Kasumi-1 (cell line): ENCODE measurements at places on chromosomes 13 and 19.
A peak's percentile ranks its signal among the peaks of the same experiment; 100 is the strongest.

DNA sequence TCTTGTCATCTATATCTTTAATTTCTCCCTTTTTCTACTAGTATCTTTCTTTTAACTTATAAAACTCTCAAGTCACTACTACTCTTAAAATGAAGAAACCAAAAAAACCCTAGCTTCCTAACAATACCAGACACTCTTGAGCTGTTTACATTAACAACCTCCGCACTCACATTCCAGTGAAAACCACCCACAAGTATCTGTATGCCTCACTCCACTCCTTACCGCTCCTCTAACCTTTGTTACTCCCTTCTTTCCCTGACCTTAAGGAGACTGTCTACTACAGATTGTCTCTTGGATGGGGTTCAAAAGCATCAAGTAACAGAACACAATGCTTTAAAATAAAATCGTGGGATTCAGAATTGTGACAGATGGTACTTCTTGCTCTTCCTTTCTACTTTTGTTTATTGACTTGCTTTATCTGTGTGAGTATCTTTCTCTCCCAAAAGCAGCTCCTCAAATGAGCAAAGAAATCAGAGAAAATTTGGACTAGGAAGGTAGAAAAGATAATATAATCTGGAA is 110.0 kb upstream of the FBXL3 start:
- DNase-seq: no peak

DNA sequence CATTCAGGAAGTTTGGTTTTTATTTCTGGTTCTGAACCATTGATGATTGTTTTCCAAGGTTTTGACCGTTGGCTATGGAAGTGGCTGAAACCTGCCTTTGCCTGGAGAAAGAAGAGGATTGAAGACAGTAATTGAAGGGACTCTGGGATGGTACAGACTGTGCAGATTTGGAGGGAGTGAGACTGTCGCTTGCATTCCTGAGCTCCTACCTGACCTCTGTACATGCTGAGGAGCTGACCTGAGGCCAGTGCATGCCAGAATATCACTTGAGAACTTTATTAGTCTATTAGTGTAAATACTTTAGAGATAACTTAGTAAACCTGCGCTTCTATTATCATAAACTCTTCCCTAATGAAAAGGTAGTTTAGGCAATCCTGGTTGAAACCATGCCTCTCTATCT is 276.4 kb downstream of the IRS2 start:
- no peak for DNase-seq

- no peak for DNase-seq
These were observed 341.6 kb downstream of the DNAJC15 start for GRCh38 chr13:43365039-43365344.

DNA sequence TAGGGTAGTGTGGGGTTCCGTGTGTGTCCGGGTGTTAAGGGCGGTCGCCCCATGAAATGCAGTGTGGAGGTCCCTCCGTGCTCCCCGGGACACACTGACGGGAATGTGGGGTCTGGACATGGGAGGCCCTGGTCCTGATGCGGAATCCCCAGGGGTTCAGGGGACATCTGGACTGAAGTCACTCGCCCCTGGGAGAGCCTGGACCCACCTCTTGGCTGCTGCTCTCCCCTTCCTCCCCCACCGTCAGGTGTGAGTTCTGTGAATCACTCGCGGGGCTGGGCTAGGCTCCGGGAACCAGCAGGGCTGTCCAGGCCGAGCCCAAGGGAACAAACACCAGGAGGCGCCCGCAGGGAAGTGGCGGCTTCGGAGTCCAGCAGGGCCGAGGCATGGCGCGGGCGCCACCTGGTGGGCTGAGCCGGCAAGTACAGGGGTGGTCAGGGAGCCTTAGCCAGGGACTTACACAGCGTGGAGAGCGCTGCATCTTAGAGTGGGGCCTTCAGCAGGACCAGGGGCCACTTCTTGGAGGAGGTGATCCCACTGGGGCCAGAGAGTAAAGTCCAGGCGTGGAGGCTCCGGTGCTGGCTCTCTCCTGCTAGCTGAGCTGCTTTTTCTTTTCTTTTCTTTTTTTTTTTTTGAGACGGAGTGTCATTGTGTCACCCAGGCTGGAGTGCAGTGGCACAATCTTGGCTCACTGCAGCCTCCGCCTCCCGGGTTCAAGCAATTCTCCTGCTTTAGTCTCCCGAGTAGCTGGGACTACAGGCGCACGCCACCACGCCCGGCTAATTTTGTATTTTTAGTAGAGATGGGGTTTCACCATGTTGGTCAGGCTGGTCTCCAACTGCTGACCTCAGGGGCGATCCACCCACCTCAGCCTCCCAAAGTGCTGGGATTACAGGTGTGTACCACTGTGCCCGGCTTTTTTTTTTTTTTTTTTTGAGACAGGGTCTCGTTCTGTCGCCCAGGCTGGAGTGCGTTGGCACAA is 20.1 kb downstream of the WTIP start:
- peak; percentile 79 for DNase-seq

GRCh38 chr13:74569251-74569650 is 435.0 kb upstream of the KLF12 start:
- DNase-seq: no peak

DNA sequence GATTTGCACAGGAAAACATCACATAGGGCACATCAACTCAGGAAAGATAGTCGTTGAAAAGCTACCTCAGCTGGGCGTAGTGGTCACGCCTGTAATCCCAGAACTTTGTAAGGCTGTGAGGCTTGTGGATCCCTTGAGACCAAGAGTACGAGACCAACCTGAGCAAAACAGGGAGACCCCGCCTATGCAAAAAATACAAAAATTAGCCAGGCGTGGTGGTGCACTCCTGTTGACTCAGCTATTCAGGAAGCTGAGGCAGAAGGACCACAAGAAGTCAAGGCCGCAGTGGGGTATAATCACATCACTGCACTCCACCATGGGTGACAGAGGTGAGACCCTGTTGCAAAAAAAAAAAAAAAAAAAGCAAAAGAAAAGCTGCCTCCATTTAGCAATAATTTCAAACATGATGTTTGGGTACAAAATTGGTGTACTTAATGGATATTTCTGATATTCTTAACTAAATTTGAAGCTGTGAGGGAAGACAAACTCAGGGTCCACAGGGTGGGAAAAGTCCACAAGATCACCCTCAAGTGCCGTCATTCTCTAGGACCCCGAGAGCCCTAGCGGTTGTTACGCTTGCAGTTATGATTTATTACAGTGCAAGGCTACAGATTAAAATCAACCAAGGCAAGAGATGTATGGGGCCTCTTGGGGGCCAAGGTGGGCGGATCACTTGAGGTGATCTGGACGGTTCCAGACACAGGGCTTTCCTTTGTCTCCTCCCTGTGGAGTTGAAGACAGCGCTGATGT is 42.5 kb upstream of the LDLR start:
- no peak for DNase-seq

DNA sequence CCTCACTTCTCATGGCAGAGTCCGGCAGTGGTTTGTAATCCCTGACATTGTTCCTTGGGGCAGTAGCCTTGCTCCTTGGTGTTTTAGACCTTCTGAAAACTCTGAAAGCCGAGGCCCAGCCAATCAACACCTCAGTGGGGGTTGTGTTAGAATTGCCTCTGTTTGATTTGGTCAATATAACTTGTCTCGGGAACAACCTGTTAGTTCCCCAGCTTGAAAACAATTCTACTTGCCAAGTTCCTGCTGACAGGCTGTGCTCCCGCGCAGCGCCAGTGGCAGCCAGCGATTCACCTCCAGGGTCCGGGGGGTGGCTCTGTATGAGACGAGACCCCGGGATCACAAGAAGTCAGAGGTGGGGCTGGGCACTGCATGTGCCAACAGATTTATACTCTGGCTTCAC is 81.4 kb upstream of the MEDAG start:
- DNase-seq: no peak
